ENCODE measurements at places on chromosomes 13 and 19.

DNA sequence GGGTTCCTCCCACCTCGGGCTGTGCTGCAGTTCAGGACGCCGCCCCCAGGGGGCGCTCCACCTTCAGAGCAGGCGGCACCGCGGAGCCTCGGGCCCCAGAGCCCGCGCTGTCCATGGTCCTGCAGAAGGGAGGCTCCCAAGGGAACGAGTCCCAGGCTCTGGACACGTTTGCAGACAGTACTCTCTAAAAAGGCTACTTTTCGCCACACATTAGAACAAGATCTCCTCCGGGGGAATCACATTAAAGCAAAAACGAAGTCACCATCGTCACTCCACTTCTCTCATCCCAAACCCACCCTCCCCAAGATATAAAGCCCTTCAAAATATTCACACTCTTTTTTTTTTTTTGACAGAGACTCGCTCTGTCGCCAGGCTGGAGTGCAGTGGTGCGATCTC lies 4.6 kb upstream of the SIGLEC10 start:
- peak; percentile 79 for DNase-seq

GRCh38 chr19:48975947-48976847 lies 11.1 kb downstream of the FTL start:
- no peak for DNase-seq

GRCh38 chr19:723247-723646 lies 14.5 kb downstream of the PALM start:
- no peak for DNase-seq

- no peak for DNase-seq
Measured at GRCh38 chr13:24167666-24168391, 7.3 kb downstream of the SPATA13 start.

- no peak for DNase-seq
Measured at GRCh38 chr19:29321116-29321515, 108.2 kb upstream of the UQCRFS1 start.

DNA sequence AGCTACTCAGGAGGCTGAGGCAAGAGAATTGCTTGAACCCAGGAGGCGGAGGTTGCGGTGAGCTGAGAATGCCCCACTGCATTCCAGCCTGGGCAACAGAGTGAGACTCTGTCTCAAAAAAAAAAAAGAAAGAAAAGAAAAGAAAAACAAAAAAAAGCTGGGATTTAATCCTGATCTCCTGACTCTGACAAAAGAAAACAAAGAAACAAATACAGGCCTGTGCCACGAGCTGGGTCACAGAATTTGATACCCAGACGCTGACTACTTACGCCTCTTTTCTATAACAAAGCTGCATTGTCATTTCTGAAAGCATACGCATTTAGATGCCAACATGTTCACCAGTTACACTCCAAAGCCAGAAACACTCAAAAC lies 18.2 kb upstream of the GTF2F2 start:
- no peak for DNase-seq

GRCh38 chr13:48528720-48529119 lies 4.2 kb downstream of the RCBTB2 start:
- no peak for DNase-seq

DNA sequence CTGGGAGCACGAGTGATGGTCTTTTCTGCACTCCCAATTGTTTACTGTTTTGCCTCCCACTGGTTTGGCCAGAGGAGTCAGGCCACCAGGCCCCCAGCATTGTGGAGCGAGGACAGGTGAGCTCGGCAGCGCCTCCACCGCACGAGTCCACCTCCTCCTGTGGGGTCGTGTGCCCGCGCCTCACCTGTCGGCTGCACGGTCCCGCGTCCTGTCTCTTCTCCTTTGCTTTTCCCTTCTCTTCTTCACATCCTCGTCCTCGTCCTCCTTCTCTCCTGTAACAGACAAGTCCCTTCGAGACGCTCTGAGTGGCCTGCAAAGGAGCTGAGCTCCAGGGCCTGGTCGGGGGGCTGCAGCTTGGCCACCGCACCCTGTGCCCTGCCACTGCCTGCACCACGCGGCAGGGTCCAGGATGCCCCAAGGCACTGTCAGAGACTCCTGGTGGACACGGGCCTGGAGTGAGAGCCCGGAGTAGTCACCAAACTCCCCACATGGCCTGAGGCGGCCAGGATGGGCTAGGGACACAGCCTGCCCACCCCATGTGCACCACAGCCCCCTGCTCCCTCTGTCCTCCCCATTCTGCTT lies 11.4 kb downstream of the AKAP8 start:
- no peak for DNase-seq

DNA sequence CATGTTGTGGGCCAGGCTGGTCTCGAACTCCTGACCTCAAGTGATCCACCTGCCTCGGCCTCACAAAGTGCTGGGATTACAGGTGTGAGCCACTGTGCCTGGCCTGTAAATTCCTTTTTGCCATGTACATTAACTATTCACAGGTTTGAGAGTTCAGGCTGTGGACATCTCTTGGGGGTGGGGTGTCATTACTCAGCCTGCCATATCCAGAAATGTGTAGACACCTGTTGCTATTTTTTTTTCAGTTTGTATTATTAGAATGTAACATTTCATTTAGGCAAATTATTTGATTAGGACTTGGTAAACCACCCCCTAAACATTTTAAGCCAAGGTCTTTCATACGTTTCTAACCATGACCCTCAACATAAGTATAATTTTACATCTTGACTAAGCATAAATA lies 20.5 kb downstream of the ZNF227 start:
- no peak for DNase-seq

DNA sequence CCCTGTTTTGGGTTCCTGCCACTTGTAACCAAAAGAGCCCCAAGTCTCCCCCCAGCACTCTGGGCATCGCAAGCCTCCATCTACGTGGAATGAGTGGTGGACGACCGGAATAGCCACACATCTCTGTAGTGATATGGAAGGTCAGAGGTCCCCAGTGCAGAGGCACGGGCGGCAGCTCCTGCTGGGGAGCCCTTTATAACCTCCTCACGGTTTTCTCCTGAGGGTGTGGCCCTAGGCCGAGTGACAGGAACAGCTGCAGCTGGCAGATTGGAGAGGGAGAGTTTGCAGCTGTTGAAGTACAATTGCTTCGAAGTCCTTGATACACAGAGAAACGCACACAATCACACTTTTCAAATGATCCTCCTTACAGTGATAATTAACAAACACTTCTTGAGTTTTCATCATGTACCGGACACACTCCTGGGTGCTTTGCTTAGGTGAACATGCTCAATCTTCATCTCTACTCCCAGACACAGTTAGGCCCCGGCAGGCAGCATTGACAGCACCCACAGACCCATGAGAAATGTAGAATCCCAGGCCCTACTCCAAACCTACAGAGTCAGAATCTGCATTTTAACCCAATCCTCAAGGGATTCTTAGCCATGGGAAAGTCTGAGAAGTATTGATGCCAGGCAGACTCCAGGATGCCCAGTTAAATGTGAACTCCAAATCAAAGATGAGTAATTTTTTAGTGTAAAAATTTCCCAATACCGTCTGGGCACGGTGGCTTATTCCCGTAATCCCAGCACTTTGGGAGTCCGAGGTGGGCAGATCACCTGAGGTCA lies 4.9 kb upstream of the ZNF787 start:
- no peak for DNase-seq

- no peak for DNase-seq
Measured at GRCh38 chr19:10105509-10106099, 558 bp upstream of the PPAN start.

GRCh38 chr13:73329355-73329754 lies 270.6 kb downstream of the KLF5 start:
- no peak for DNase-seq

GRCh38 chr13:108902405-108903155 lies 273.2 kb downstream of the MYO16 start:
- DNase-seq, result no peak

GRCh38 chr19:55383279-55384130 lies 587 bp downstream of the TMEM238 start:
- DNase-seq, result no peak

- DNase-seq, result no peak
Measured at GRCh38 chr13:72693832-72694231, 33.6 kb downstream of the MZT1 start.

GRCh38 chr19:39506598-39506943 lies 7.8 kb downstream of the DLL3 start:
- DNase-seq, result no peak

GRCh38 chr19:7480970-7481255 lies 7.9 kb downstream of the PEX11G start:
- DNase-seq, result no peak

GRCh38 chr19:11090997-11091702 lies 1.9 kb downstream of the LDLR start:
- no peak for DNase-seq

DNA sequence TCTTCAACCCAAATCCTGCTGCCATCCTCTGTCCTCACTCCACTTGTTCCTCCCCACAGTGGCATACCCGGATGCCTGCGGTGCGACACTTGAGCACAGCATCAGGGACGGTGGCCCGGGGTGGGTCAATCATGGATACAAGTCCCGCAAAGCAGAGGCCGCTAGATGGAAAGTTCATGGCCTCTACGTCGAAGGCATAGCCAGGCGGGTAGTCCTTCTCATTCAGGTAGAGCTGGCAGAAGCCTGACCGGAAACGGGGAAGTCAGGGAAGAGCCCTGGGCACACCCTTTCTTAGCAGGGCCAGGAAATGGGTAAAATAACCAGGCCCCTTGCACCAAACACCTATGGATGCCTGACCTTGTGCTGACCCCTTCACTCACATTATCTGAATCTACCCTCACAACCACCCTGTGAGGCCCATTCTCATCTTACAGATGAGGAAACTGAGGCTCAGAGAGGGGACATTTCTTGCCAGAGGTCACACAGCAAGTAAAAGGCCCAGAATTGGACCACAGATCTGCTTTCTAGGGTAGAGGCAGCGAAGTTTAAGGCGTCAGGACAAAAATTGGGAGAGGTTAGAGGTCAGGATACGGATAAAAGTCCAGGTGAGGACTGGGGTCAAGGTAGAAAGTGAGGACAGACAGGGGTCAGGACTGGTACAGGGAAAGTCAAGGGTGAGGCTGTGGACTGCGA lies 6.5 kb downstream of the ATP4A start:
- DNase-seq, result no peak

- no peak for DNase-seq
Measured at GRCh38 chr13:44278166-44278565, 95.5 kb upstream of the SERP2 start.

GRCh38 chr19:17873786-17874757 lies 2.3 kb downstream of the SLC5A5 start:
- no peak for DNase-seq

DNA sequence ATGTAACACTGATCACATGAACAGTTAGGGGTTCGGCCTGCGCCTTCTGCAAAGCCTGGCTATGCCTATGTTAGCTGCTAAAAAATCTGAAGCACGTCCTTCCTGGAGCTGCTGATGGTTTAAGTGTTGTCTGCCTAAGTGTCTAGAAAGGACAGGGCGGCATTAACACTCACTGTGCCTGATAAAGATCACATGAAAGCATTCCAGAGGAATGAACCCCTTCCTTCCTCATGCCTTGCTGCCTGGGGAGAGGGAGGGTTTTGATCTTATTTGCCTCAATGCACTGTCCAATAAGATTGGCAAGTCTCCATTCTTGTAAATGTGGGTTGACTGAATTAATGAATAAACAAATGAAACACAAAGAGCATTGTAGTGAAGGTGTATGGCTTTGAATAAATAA lies 5.2 kb downstream of the DOCK9 start:
- no peak for DNase-seq

GRCh38 chr19:15252398-15253018 lies 20.3 kb upstream of the EPHX3 start:
- DNase-seq, result no peak

DNA sequence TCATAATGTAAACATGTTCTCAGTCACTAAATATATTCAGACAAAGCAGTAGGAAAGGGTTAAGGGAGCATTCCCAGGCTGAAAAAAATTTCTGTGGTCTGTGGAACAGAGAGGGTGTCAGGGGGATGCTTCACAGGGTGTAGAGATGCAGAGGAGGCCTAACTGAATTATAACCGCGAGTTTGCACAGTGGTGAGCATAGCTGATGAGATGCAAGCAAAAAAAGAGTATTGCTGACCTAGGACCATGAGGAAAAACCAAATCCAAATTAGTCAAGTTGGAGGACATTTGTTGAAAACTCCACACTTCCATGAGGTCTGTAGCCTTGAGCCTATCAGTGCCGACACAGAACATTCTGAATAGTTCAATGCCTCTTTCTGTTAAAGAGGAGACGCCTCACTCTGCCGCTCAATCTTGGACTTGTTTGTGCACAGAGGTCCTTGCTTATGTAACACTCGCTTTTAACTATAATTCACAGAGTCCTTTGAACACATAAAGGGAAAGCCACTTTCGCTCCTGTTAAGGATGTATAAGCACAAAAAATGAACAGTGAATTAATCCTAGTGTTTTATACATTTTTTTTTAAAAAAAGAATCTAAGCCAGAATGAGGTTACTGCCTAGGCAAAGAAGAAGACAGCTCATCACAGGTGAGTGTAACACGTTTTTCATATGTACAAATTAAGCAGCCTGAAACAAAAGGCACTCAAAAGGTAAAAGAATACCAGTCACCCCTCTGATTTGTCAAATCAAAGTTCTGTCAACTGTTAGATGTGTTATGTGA lies 25.8 kb upstream of the INTS6 start:
- no peak for DNase-seq

DNA sequence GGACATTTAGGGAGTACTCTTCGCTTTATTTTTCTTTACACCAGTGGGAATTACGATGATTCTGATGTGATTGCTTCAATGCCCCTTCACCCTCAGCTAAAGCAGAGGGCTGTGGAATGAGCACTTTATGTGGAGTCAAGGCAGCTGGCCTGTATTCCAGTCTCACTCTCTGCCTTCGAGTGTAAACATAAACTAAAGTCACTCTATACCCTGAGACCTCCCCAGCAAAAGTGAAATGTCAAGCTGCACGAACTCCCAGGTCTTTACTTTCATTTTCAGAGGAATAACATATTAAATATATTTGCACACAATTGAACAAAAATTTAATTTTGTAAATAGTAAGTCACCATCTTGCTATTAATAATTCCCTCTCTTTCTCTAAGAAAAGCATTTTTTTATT lies 557.1 kb downstream of the DACH1 start:
- no peak for DNase-seq

- no peak for DNase-seq
Measured at GRCh38 chr13:80382576-80382975, 41.6 kb upstream of the SPRY2 start.
